Activated naive CD4-positive, alpha-beta T cell treated with anti-CD3 and anti-CD28 coated beads, Interleukin-2, amount 50 U/mL, for 16 hours (primary cell): ENCODE measurements at places on chromosomes 16 and 17.

- no peak for DNase-seq
Observed at GRCh38 chr16:89431158-89431584, 59.2 kb downstream of the ANKRD11 start.

GRCh38 chr17:76498876-76499251 is 2.4 kb downstream of the RHBDF2 start:
- no peak for DNase-seq

DNA sequence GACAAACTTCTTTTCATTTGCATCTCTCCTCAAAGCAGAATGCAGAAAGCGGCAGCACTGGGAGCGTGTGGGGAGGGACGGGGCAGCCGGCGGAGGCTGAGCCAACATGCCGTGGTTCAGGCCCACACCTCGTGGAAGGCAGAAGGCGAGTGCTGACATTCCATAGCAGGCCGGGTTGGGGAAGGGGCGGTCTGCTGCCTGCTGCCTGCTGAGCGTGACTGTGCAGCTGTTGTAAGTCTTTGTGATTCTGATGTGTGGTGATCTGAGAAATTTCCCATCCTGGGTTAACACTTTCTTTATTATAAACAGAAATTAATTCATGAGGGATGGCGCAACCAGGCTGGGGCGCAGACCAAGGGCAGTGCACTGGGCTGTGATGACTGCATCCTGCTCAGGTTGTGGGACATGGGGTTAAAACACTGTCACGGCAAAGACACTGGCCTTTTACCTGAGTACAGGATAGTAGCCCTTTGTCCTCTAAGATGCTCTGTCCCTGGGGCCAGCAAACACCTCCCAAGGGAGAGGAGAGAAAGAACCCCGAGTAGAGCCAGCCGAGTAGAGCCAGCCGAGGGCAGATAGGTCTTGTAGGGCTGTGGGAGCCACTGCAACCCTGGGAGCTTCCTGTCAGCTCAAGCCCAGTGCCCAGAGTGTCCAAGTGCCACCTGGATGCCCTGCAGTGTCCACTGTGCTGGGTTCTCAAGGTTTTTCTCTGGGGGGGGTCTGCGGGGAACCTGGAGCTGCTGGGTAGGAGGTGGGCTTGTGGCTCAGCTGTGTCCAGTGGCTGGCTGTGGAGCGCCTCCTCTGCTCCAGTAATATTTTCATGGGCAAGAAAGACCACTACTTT is 8.8 kb upstream of the DNASE1 start:
- DNase-seq = no peak

DNA sequence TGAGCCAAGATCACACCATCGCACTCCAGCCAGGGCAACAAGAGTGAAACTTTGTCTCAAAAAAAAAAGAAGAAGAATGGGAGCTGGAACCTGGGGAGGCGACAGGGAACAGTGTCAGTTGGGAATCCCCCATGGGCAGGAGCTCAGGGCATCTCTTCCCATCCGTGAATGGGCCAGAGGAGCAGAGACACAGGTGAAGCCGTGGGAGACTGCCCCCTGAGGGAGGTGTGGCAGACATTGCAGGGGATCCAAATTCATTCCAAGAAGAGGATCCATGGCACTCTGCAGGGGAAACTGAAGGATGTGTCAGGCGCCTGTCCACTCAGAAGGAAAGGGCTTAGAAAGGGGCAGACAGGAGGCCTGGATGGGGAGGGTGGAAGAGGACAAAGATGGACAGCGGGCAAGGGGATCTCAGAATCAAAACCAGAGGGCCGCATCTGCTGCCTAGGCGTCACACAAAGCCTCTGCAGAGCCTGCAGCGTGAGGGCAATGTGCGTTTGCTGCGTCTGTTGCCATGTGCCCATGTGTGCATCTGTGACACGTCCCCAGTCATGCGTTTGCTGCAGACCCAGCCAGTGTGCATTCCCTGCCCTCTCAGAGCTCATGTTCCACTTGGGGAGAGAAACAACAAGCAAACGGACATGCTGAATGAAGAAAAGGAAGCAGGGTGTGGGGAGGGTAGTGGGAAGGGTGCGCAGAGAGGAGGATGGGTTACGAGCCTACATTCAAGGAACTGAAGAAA is 30.6 kb upstream of the TNRC6C start:
- no peak for DNase-seq

GRCh38 chr16:51989637-51990230 is 557.2 kb downstream of the TOX3 start:
- DNase-seq = no peak

DNA sequence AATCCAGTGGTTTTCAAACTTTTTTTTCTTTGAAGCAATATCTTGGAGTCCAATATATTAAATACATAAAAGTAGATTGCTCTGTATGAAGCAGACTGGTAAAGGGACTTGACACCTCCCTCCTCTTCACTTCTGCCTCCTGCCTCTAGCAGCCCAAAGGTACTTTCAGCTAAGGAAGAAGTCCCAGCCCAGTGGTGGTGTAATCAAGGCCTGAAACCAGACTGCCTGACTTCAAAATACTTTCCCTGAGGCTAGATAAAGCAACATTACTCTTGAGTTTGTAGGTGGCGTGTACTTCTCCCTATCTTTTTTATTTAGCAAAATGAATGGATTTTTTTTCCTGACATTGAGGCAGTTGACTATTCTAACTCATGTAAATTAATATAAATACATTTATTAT is 122.4 kb upstream of the TMEM97 start:
- no peak for DNase-seq

- no peak for DNase-seq
Observed at GRCh38 chr17:49438436-49439278, 24.0 kb upstream of the PHB1 start.

DNA sequence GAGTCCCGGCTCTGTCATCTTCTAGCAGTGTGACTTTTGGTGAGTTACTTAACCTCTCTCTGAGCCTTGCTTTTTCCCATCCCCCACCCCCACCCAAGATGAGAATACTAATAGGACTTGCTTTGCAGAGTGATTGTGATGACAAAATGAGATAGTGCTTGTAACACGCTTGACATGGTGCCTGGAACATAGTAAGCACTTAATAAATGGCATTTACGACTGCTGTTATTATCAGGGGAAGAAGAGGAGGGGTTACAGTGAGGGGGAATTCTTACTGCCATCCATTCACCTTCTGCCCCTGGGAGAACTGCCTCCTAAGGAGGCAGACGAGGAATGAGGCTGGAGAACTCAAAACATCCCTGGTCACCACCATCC is 7.8 kb downstream of the DLX4 start:
- no peak for DNase-seq

DNA sequence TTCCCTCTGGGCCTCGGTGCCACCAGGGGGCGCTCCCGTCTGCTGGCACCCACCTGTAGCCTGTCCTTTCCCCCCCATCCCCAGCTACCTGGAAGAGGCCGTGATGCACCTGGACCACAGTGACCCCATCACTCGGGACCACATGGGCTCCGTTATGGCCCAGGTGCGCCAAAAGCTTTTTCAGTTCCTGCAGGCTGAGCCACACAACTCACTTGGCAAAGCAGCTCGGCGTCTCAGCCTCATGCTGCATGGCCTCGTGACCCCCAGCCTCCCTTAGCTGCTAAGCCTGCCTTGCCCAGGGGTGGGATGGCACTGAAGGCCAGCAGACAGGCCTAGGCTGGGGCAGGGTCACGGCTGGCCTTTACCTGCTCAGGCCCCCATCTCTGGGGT is 818 bp upstream of the NRN1L start:
- DNase-seq = peak; percentile 77

DNA sequence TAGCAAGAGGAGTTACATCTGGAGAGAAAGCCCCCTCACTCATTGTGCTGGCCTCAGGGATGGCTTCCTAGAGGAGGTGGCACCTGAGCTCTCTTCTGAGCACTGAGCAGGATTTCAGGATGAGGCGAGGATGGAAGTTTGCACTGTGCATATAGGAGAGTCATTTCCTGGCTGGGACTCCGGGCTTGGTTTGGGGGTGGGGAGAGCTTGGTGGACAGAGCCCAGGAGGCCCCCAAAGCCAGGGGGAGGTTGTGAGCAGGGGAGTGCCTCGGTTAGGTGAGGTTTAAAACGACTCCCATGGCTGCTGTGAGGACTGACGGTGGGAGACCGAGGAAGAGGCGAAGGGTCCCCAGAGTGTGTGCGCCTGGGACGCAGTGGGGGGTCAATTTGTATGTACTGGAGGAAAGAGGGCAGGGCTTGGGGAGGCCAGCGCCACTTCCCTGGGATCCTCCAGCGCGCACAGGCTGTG is 1.2 kb downstream of the CAMKK1 start:
- DNase-seq = no peak

- DNase-seq = no peak
Observed at GRCh38 chr17:55624772-55625433, 97.8 kb downstream of the TMEM100 start.

- DNase-seq = no peak
Observed at GRCh38 chr17:75454193-75454592, 2.2 kb upstream of the TMEM94 start.

- DNase-seq = no peak
Observed at GRCh38 chr17:50003911-50004310, 8.9 kb upstream of the DLX3 start.

DNA sequence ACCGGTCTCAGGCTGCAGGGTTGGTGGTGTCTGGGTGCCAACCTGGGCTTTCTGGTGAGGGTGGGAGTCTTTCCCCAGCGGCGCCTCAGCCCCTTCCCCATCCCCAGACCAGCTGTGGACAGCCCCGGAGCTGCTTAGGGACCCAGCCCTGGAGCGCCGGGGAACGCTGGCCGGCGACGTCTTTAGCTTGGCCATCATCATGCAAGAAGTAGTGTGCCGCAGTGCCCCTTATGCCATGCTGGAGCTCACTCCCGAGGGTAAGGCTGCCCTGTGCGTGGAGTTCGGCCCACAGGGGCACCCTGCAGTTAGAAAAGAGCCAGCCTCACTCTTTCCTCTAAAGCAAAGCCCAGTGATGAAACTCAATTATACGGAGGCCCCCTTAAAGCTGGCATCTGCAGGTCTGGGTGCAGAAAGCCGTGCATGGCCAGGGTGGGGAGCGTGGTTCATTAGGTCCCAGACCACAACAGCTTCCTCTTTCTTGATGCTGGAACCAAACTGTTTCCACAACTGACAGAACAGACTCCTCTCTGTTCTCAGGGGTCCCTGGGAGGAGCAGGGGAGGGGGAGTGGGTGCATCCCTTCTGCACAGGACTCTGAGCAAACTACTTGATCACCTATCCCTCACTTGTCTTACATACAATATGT is 10.7 kb downstream of the GUCY2D start:
- no peak for DNase-seq

- DNase-seq = no peak
Observed at GRCh38 chr16:52022177-52022576, 524.8 kb downstream of the TOX3 start.

DNA sequence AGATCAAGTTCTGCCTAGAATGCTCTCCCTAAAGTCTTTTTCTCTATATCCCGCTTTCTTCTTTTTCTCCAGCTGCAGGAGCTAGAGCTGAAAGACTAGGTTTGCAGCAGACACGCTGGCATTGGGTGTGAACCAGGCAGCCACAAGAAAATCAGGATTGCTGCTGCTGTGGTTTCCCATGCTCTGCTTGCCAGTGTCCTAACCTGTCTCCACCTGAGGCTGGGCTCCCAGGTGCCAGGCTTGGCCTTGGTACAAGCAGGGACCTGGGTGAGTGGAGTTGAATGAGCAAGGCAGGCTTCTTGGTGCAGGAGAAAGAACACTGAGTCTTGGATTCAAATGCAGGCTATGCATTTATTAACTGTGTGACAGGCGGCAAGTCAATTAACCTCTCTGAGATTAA is 440.3 kb upstream of the MAF start:
- no peak for DNase-seq

DNA sequence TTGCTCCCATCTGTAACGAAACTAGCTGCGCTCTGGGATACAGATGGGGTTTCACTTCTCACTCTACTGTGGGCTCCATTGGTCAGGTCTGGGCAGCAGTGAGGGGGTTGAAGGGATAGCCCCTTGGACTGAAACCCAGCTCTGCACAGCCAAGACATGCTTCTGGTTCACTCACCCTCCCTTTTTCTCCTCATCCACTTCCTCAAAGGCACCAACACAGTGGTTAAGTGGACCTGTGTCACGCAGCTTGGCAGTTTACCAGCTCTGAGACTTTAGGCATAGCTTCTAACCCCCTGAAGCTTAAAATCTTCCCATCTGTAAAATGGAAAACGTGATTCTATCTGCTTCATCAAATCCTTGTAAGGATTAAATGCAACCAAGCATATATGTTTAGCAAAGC is 11.5 kb upstream of the KRT38 start:
- no peak for DNase-seq

- no peak for DNase-seq
Observed at GRCh38 chr16:23505180-23505665, 5.1 kb downstream of the GGA2 start.

- DNase-seq = no peak
Observed at GRCh38 chr17:78976907-78977680, 2.6 kb downstream of the LGALS3BP start.

DNA sequence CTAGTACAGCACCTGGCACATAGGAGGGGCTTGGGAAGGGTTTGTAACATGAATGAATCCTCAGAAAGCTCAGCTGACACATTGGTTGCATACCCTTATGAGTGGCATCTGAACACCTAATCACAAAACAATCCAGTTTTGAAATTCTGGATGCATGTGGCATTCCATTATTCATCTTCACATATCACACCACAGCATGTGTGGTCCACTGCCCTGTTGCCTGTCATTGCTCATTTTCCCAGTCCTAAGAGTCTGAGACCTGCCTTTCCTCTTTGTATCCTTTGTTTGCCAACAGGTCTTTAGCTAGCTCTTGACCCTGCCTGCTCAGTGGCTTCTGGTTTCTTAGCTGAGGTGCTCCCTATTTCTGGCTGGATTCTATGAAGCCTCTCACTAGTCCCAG is 170.8 kb upstream of the ASIC2 start:
- no peak for DNase-seq

DNA sequence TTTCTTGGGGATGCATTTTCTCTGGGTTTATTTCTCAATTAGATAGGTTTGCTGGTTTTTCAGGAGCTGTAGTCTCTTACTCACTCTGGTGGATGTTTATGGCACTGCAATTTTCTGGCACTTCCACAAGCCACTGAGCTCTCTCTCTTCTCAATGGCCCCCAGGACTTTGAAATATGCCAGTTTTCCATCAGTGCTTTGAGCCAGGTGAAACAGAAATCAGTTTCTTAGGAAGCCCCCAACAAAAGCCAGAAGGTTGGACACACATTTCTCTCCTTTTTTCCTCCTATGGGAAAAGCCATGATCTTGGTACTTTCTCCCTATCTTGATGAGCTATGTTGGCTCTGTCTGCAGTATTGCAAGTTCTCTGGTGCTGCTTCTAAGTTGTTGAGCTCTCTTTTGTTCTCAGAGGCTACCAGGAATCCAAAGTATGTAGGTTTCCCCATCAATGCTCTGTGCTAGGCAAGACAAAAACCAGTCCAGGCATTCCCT is 90.7 kb upstream of the SMIM36 start:
- DNase-seq = no peak

- no peak for DNase-seq
Observed at GRCh38 chr17:73743518-73744201, 99.4 kb upstream of the SDK2 start.
